ENCODE measurements at places on chromosomes 13 and 19.

GRCh38 chr13:99404005-99404755, 97.0 kb upstream of the GPR183 start:
- peak; percentile 22 for DNase-seq

DNA sequence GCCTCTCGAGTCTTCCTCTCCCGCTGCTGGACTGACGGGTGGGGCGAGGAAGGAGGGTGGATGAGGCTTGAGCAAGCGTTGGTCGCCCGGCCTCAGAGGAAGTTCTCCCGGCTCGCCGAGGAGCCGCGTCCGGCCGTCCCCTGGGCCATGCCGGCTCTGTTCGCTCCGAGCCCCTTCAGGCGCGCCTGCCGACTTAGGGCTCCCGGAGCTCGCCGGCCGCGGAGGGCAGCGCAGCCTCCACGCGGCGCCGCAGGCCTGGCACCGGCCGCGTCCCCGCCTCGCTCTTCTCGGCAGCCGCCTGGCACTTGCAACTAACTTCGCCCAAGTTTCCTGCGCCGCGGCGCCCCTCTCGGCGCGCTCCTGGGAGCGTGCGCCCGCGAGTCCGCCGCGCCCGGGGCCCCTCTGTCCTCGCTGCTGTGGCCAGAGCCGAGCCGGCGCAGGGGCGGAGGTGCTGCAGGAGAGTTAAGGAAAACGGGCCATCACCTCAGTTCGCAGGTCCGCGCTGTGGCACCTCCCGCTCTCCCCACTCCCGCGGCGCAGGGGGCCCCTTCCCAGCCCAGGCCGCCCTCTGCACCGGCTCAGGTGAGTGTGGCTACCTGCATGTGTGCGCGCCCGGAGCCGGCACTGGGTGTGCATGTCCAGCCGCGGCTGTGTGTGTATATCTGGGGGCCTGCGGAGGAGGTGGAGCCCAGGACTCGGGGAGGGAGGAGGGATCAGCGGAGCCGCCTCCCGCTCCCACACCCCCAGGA, 641 bp upstream of the SOX21 start:
- peak; percentile 47 for DNase-seq

DNA sequence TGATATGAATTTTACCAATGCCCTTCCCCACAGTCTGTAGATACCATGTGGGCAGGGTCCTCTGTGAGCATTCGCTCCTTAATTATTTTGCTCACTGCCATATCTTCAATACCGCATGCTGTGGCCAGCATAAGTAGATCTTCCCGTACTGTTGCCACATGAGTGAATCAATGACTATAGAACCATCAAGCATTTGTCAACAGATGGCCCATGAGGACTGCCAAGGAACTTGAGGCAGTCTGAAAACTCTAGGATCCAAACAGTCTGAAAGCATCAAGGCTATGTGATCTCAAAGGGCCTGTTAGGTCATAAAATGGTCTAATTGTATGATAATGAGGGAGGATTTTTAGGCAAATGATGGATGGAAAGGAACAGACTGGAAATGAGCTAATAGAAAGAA, 27.4 kb upstream of the GPR12 start:
- DNase-seq: no peak

DNA sequence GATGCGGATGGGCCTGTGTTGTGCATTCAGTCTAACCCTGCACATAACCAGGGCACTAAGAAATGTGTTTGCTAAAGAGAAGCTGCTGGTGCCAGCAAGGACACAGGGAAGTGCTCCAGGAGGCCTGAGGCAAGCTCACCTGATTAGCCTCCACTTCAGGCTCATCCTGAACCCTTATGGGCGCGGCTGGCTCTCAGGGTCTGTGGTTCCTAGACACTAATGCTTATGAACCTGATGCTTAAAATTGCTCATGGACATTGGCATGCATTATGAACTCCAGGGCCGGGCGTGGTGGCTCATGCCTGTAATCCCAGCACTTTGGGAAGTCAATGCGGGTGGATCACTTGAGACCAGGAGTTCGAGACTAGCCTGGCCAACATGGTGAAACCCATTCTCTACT, 34.3 kb downstream of the SERP2 start:
- DNase-seq: no peak

GRCh38 chr13:108669381-108669780, 40.0 kb downstream of the MYO16 start:
- DNase-seq: peak; percentile 1

- DNase-seq: no peak
Observed at GRCh38 chr13:71274923-71275608, 591.9 kb downstream of the DACH1 start.

DNA sequence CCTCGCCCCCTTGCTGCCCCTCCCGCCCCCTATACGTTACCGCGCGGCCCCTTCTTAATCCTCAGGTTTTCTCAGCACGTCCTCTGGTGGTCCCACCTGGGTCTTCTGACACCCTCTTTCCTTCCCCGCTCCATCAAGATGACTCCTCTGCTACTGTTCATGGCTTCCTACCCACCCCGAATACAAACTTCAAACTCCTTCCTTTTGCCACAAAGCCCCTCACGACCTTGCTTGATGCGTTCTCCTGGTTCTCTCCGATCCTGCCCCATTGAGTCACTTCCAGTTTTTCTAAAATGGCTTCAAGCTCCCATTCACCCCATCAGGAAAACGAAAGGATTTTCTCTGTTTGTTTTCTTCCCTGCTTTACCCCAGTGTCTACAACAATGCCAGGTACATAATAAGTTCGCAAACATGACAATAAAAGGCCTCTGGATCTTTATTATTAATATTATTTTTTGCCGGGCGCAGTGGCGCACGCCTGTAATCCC, 734 bp upstream of the SERTAD3 start:
- no peak for DNase-seq

DNA sequence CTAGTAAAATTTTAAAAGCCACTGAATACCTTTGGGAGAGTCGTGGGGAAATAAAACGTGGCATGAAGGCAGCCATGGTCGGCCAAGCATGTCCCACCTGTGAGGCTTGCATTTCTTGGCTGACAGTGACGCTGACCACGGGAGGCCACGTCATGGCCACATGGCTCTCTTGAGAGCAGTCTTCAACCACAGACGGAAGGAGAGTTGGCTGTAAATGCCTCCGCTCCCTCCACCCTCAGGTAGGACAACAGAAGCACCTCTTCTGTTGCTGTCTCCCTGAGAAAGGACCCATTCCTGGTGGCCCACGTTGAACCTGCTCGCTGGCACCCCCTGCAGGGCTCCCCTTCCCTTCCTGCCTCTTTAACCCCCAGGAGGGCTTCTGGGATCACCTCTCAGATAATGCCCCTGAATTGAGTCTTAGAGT, 10.6 kb upstream of the LRRC25 start:
- DNase-seq: peak; percentile 48

- DNase-seq: no peak
Observed at GRCh38 chr19:719636-720344, 11.1 kb downstream of the PALM start.

DNA sequence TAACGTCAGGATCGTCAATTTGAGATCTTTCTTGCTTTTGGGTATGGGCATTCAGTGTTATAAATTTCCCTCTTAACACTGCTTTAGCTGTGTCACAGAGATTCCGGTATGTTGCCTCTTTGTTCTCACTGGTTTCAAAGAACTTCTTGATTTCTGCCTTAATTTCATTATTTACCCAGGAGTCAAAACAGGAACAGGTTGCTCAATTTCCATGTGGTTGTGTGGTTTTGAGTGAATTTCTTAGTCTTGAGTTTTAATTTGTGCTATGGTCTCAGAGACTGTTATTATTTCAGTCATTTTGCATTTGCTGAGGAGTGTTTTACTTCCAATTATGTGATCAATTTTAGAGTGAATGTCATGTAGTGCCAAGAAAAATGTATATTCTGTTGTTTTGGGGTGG, 153.1 kb downstream of the PCDH17 start:
- DNase-seq: no peak

GRCh38 chr19:41426116-41426841, 895 bp downstream of the B3GNT8 start:
- DNase-seq: no peak

GRCh38 chr13:81388400-81388799, 1047.5 kb upstream of the SPRY2 start:
- no peak for DNase-seq

DNA sequence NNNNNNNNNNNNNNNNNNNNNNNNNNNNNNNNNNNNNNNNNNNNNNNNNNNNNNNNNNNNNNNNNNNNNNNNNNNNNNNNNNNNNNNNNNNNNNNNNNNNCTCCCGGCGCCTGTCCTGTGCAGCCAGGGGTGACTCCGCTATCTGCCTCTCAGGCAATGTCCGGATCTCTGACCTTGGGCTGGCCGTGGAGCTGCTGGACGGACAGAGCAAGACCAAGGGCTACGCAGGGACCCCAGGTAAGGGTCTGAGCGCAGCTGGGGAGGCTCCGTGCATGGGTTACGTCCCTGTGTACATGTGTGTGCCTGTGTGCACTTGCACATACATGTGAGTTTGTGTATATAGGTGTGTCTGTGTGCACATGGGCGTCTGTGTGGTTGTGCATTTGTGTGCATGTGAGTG, 36.1 kb upstream of the TMEM255B start:
- no peak for DNase-seq
